ENCODE measurements at places on chromosomes 6 and 20. TPM values are rescaled to one million over a fixed set of nuclear protein-coding genes. Genes with fewer than 3 reads are reported as not detected.
A peak's percentile ranks its signal among the peaks of the same experiment; 100 is the strongest.

The KIF6 gene
- 0.53 TPM for total RNA-seq

The CCM2L gene
- total RNA-seq: 9.1 TPM

The EYA4 gene
- total RNA-seq: 0.32 TPM

The VGLL2 gene
- total RNA-seq: not detected

The GPLD1 gene
- 8.4 TPM for total RNA-seq

The TSHZ2 gene
- total RNA-seq: 0.23 TPM

DNA sequence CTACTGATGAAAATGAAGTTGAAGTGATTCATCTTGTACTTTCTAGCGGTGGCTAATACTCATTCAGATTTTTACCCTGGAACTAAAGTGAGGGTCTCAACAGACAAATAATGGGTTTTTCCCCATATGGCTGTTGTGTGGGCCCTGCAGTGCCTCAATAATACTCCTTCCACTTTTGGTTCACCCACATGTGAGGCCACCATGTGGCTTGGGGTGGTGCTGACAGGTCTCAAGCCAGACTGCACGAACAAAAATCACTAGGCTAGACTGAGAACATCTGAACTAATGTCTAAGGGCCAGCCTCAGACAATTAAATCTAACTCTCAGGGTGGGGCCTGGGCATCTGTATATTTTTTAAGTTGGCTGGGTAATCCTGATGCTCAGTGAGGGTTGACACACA is 7.9 kb upstream of the COL12A1 start:
- H3K36me3 ChIP-seq: no peaks in the 10 kb centered on the region
- peaks cover 47% of the 10 kb centered on the region for H3K4me1 ChIP-seq
- no peak overlapping the region for H3K4me3 ChIP-seq
- peak overlapping the region; percentile 63 for H3K27ac ChIP-seq

- H3K4me3 ChIP-seq: no peak overlapping the region
- DNase-seq: no peak
- H3K36me3 ChIP-seq: peaks cover 53% of the 10 kb centered on the region
- no peaks in the 10 kb centered on the region for H3K4me1 ChIP-seq
- no peaks in the 10 kb centered on the region for H3K27me3 ChIP-seq
Observed at GRCh38 chr20:31537890-31538289, 23.6 kb downstream of the HM13 start.

DNA sequence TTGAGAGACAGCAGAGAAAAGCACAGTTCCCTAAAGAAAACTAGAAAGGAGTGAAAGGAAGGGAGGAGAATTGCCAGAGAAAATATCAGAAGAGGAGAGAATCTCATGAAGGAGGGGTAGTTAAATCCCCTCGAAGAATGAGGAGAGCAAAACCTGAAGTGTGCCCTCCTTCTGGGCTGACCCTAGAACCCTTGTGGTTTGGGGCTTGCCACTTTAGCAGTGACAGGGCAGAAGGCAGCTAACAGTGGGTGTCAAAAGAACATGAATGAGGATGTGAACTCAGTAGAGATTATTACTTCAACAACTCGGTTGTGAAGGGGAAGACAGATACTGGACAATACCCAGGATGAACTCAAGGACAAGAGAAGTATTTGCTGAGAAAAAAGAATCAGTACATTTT is 73.6 kb downstream of the RALGAPA2 start:
- DNase-seq: no peak
- H3K27me3 ChIP-seq: no peaks in the 10 kb centered on the region
- no peak overlapping the region for H3K27ac ChIP-seq
- peaks cover 10% of the 10 kb centered on the region for H3K4me1 ChIP-seq

- H3K27me3 ChIP-seq: no peaks in the 10 kb centered on the region
- no peak overlapping the region for H3K27ac ChIP-seq
- H3K4me1 ChIP-seq: 0 out of 2 replicates have a peak, but pooled peaks cover 3% of the 10 kb centered on the region
- no peak for DNase-seq
- no peak overlapping the region for H3K4me3 ChIP-seq
Observed at GRCh38 chr20:21262812-21263211, 40.3 kb upstream of the XRN2 start.

- H3K27me3 ChIP-seq: peaks cover 2% of the 10 kb centered on the region
- no peak for DNase-seq
- no peak overlapping the region for H3K27ac ChIP-seq
- H3K4me1 ChIP-seq: peaks cover 8% of the 10 kb centered on the region
- H3K36me3 ChIP-seq: no peaks in the 10 kb centered on the region
Observed at GRCh38 chr20:58038123-58038654, 190.3 kb downstream of the ANKRD60 start.

- peaks cover 31% of the 10 kb centered on the region for H3K4me1 ChIP-seq
- no peak overlapping the region for H3K27ac ChIP-seq
- H3K36me3 ChIP-seq: no peaks in the 10 kb centered on the region
Observed at GRCh38 chr6:159104931-159105330, 60.1 kb upstream of the TAGAP start.

GRCh38 chr6:3765415-3765814 is 13.9 kb upstream of the PXDC1 start:
- DNase-seq: no peak
- H3K27ac ChIP-seq: no peak overlapping the region
- H3K36me3 ChIP-seq: no peaks in the 10 kb centered on the region
- no peak overlapping the region for H3K4me3 ChIP-seq
- H3K27me3 ChIP-seq: no peaks in the 10 kb centered on the region

DNA sequence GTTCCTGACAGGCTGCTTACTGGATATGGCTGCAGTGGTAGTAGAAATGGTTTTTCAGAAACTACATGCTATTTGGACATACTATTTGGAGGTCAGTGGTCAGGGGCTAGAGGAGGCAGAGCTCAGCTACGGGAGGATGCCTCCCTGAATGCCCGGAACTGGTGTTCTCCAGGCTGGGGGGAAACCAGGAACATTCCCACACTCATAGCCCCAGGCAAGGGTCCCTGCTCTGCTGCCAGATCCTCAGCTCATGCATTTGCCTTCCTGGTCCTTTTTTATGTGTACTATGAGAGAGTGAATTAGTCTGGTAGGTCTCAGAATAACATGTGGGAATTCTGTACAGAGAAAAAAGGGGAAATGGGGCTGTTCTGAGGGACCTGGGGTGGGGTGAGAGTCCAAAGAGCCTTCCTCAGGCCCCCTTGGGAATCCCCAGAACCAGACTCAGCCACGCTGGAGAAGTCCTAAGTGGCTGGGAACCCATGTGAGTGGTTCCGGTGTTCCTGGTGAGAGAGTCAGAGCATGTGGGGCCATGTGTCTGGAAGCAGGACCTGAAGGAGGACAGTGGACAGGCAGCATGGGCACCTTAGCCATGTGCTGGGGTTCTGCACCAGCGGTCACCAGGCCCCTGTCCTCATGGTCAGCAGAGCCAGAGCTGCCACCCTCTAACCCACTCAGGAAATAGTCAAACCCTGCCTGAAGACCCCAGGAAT is 58.0 kb upstream of the MYL9 start:
- H3K4me1 ChIP-seq: no peaks in the 10 kb centered on the region
- H3K36me3 ChIP-seq: no peaks in the 10 kb centered on the region
- H3K4me3 ChIP-seq: no peak overlapping the region
- no peak overlapping the region for H3K27ac ChIP-seq

All from WTC11 (cell line).